Fibroblast of skin of left biceps (primary cell): ENCODE measurements at places on chromosomes 4 and X.

- no peak for DNase-seq
Measured at GRCh38 chr4:187184508-187184907, 460.9 kb upstream of the FAT1 start.

- no peak for DNase-seq
Measured at GRCh38 chrX:9486786-9487387, 22.0 kb downstream of the TBL1X start.

- no peak for DNase-seq
Measured at GRCh38 chrX:12434493-12434892, 296.2 kb downstream of the FRMPD4 start.

GRCh38 chrX:77003956-77004355 is 443.2 kb upstream of the FGF16 start:
- DNase-seq = peak; percentile 49

DNA sequence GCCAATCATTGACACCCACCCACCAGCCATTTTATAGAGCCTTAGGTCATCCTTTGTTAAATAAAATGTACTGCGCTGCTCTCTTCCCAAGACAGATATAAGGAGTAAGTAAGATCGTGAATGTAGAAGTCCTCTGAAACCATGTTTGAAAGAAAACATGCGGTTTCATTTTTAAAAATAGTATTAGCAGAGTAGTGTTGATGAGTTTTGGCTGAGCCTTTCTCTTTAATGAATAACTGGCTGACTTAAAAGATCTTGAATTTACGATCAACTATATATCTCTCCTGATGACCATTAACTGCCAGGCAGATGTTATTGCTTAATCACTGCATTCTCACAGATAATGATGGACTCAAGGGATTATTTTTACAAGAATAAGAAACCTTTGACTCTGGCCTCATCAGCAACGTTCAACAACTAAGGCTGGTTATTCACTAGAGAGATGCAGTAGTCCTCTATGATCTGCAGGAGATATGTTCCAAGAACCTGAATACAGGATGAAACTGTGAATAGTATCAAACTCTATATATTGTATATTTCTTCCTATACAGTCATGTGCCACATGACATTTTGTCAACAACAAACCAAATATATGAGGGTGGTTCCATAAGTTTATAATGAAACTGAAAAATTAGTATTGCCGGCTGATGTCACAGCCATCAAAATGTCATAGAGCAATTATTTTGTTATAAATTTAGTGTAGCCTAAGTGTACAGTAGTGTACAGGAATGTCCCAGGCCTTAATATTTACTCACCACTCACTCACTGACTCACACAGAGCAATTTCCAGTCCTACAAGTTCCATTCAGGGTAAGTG is 80.8 kb downstream of the FAM13A start:
- no peak for DNase-seq
